Endothelial cell (in vitro differentiated cells): ENCODE measurements at places on chromosomes 4 and X.

DNA sequence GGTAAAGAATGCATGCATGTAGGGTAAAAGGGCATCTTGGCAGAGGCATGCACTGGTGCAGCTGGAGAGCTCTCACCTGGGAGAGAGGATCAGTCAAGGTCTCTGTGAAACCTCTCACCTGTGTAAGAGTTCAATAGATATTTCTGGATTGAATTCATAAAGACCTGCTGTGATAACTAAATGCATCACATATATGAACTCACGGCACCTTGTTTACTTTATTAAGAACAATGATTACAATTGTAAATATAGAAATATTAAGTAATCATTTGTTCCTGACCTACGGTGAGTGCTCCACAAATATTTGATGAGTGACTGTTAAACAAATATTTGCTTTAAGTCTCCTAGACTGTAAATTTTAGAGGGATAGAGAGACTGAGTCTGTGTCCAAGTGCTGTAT, 85.9 kb upstream of the PAQR3 start:
- DNase-seq = no peak

DNA sequence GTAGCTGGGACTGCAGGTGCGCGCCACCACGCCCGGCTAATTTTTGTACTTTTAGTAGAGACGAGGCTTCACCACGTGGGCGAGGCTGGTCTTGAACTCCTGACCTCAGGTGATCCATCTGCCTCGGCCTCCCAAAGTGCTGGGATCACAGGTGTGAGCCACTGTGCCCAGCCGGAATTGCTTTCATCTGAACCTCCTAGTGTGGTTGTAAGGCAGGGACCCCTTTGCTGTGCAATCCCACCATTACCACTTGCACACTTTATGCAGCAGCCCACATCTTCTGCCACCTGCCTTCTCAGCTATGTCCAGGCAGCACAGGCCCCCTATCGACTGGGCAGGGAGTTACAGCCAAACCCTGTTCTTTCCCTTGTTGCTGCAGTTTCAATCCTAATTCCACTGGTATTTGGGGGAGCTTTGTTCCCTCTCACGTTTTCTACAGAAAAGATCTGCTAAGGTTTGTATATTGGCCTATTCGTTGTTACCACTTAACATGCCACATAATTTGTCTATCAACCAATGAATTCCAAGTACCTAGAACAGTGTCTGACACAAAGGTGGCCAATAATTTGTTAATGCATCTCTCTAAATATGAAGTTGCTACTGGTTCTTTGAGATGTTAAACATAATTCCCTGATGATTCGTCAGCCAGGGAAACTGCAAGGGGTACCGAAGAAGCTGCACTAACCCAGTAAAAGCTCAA, 6.5 kb downstream of the RPL39 start:
- DNase-seq = peak; percentile 39

DNA sequence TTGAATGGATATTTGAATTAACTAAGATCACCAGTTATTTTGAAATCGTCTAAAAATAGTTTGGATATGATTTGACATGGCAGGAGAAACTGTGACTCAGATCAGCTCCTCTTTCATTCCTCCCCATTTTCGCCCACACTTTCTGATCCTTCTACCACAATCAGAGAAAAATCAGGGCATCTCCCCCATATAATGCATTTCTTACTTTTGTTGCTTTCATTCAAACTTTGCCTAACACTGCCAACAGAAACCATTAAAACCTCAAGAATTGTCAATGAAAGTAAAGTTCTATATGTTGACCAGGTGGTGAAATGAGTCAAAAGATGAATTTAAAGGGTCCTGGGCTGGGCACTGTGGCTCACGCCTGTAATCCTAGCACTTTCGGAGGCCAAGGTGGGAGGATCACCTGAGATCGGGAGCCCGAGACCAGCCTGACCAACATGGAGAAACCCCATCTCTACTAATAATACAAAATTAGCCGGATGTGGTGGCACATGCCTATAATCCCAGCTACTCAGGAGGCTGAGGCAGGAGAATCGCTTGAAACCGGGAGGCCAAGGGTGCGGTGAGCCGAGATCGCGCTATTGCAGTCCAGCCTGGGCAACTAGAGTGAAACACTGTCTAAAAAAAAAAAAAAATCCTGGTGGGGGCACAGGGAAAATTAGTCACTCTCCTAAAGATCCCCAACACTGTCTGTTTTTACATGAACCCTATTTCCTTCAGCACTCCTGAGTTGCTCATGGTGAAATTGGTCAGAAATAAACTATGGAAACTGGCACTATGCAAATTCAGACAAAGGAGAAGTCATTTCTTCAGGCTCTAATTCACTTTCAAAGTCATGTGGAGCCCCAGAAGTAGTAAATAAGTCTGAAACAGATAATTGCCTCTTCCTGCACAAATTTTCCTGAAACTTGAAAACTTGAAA, 122.8 kb upstream of the NOCT start:
- DNase-seq = no peak

- DNase-seq = no peak
Measured at GRCh38 chr4:54159543-54159942, 59.6 kb downstream of the GSX2 start.

GRCh38 chrX:119008110-119008744, 33.8 kb downstream of the LONRF3 start:
- DNase-seq = peak; percentile 29

DNA sequence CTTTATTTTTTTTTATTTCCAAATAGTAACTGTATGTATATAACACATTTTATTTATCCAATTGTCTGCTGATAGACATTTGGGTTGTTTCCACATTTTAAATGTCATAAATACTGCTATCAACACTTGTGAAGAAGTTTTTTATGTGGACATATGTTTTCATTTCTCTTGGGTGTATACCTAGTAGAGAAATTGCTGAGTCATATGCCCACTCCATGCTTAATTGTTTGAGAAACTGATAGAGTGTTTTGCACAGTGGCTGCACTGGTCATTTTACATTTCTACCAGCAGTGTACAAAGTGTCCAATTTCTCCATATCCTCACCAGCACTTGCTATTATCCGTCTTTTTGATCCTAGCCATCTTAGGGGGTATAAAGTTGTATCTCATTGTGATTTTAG, 567.8 kb downstream of the GBA3 start:
- no peak for DNase-seq

DNA sequence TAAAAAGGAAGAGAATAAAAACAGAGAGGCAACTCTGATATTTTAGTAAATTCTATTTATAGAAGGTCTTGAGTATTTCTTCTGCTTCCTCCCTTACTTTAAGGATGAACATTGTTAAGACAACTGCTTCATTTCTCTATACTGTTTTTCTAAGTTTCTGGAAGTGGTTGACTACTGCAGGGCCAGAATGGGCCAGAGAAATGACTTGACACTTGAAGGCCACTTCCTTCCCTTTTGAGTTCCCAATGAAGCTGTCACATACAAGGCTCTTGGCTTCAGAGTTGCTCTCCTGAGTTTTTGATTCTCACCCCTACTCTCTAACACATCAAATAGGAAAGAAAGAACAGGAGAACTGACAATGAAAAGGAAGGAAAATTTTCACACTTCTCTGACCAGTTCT, 37.6 kb downstream of the PKD2 start:
- DNase-seq = no peak

- DNase-seq = no peak
Measured at GRCh38 chr4:31908261-31908660, 1188.1 kb downstream of the PCDH7 start.

DNA sequence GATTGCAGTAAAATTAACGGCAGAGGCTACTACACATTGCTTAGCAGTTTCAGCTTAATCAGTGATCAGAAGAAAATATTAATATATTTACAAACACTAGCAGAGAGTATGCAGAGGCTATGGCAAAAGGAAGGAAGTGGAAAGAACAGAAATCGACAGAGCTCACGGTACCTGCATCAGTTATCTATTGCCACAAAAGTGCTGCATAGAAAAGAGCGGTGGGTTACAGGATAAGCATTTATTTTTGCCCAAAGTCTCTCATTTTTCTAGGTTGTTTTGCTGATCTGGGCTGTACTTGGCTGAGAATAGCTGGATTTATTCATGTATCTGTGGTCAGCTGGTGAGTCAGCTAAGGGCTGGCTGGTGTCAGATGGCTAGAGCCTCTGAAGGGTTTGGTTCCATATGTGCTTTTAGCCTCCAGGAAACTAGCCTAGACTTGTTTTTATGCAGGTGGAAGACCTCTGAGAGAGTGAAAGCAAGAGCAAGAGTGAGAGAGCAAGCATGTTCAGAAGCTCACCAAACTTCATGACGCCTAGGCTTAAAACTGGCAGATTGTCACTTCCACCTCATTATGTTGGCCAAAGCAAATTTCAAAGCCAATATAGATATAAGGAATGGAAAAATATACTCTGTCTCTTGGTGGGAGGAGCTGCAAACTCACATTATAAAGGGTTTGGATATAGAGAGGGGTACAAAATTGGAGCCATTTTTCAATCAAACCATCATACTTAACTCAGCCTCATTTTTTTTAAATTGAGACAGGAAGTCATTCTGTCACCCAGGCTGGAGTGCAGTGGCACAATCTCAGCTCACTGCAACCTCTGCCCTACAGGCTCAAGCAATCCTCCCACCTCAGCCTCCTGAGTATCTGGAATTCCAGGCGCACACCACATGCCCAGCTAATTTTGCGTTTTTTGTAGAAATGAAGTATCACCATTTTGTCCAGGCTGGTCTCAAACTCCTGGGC, 153.2 kb upstream of the RPL34 start:
- DNase-seq = no peak

GRCh38 chr4:25815586-25815985, 47.2 kb downstream of the SEL1L3 start:
- DNase-seq = no peak

- DNase-seq = no peak
Measured at GRCh38 chrX:84907324-84907968, 96.2 kb upstream of the APOOL start.

- no peak for DNase-seq
Measured at GRCh38 chr4:176309046-176309445, 10.7 kb upstream of the SPCS3 start.

- no peak for DNase-seq
Measured at GRCh38 chrX:132648895-132649294, 160.1 kb upstream of the MBNL3 start.

- no peak for DNase-seq
Measured at GRCh38 chr4:66034671-66035070, 364.4 kb upstream of the EPHA5 start.

DNA sequence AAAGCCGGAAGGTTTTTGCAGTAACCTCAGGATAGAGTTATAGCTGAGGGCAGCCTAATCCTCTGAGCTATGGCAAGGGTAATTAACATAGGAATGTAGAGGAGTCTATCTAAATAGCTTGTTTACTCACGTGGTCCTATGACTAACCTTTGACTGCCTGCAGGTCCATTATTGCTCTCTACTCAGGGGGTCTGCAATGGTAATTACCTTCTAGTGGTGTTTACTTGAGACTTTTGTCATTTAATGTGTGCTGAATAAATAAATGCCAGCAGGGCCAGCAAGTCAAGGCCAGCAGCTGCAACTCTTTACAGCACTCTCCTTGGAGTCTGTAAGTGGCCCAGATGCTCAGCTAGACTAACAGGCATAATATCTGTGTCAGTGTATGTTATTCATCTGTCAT, 212.7 kb upstream of the FMR1 start:
- no peak for DNase-seq

- no peak for DNase-seq
Measured at GRCh38 chrX:150761819-150762216, 68.6 kb downstream of the MTMR1 start.

GRCh38 chr4:148205476-148205875, 236.7 kb downstream of the NR3C2 start:
- no peak for DNase-seq

DNA sequence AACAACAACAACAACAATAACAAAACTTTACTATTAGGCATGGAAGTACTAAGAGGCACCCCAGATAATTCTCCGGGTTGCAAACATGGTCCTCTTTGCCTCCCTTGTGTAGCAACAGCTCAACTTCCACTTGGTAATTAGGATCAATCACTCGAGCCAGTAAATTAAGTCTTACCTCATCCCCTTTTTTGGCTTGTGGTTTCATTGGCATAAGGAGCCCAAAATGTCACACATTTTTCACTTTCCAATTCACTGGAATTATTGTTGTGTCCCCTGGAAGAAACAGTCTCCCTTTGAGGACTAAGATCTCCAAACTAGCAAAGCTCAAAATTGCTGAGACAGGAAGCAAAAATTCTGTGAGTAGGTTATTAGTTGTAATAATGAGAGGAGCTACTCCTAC, 49.2 kb upstream of the HSD17B10 start:
- DNase-seq = no peak

DNA sequence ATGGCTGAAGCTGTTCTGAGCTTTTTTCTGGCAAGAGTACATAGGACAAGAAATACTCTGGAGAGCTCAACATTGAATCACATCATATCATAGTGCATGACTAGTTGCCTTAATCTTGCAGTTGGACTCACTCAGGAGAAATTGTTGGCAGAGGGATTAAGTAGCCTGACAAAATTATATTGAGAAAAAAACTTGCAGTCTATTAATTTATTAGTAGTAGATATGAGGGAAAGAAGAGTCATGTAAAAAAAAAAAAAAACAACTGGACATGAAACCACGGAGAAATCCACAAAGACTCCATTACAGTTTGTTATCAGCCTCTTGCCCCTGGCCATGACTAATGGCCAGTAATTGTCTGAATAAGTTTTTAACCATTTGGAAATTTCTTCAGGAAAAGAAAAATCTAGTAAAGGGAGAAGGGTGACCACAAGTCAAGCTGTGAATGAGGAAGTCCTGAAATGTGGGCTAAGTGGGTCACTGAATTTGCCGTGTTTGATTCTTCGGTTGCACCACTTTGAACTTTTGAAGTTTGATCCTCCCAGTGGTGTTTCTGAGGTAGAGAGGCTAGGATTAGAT, 45.6 kb downstream of the FHL1 start:
- no peak for DNase-seq

GRCh38 chr4:26815199-26815598, 45.4 kb upstream of the STIM2 start:
- no peak for DNase-seq

GRCh38 chr4:163622379-163623035, 128.0 kb downstream of the TMA16 start:
- no peak for DNase-seq

DNA sequence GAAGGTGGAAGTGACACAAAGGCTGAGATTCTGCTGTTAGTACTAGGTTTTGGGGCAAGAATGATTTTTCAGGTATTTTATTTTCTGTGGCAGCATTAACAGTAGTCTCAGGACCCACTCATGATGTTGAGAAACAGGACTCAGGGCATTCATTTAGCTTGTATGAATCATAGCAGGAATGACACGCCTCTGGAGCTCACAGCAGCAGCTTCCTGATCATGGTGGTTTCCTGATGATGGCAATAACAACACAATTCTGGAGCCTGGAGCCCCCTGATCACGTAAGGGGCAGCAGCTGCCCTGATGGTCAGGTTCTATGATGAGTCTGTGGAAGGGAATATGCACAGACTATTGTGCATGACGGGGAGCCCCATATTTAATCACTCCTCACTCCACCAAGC, 47.0 kb downstream of the TASL start:
- no peak for DNase-seq
